ENCODE measurements at places on chromosomes 4 and X.
A peak's percentile ranks its signal among the peaks of the same experiment; 100 is the strongest.

GRCh38 chr4:75723163-75724065, 963 bp upstream of the USO1 start:
- no peak for DNase-seq

DNA sequence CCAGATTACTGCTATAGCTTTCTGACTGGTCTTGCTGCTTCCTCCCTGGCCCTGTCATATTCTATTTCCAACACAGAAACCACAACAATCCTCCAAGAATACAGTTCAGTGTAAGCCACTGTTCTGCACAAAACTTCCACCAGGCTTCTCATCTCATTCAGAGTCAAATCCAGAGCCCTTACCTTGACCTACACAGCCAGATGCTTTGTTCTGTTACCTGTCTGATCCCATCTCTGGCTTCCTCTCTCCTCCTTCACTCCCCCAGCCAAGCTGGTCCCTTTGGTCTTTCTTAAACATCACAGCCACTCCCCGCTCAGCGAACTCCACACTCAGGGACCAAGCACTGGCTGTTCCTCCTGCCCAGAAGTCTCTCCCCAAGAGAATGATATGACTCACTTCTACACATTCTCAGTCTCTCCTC, 84.8 kb upstream of the BMP2K start:
- no peak for DNase-seq

- DNase-seq: no peak
These were observed 432.3 kb downstream of the GALNTL6 start for GRCh38 chr4:172245516-172245915.

DNA sequence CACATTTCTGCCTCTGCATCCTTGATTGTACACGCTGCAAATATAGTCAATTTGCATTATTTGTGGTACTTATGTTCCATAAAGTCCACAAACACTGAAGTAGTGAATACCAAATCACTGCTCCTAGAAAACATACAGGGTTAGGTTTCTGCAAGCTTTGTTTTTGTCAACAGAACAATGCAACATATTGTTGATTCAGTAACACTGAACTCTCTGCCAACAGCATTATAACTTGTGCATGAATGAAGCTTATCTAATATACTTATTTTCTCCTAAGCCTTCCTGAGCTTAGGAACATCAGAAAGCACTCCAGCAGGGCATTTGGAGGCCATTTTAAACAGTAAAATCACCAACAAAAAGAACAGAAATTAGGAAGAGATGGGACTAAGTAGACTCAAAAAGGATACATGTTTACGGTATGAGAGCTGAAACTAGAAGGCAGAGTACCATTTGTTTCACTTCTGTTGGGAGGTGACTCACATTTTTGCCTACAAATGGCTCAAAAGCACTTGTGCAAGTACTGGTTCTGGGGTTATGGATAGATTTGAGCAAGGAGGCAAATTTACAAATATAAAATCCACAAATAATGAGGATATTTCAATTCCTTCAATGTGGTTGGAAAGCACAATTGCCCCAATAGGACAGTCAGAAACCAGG, 14.1 kb downstream of the COX18 start:
- DNase-seq: no peak

GRCh38 chr4:22237846-22238494, 277.9 kb downstream of the ADGRA3 start:
- no peak for DNase-seq

- no peak for DNase-seq
These were observed 268.6 kb upstream of the VCX start for GRCh38 chrX:7574325-7574724.

- DNase-seq: peak; percentile 79
These were observed at the start of gene AREG for GRCh38 chr4:74444891-74445642. TSS of gene AREG (plus strand) at chr4:74445136. CDS start at chr4:74445346, 210 bp downstream.

DNA sequence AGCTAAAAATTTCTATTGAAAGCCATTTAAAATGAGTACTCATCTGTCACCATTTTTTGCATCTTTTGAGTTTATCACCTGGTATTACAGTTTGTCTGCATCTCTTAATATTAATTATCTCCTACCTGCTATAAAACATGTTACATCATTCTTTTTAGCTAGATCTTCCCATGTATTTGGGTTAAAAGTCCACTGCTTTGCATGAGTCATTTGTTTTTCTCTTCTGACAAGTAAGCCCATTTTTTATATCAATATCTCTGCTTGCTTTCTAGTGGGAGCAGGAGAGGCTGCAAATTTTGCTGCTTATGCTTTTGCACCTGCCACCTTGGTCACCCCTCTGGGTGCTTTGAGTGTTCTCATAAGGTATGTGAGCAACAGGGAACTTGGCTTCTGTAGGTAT, 16.1 kb downstream of the NIPAL1 start:
- DNase-seq: no peak

- DNase-seq: no peak
These were observed 12.0 kb upstream of the NAT8L start for GRCh38 chr4:2047031-2047660.

DNA sequence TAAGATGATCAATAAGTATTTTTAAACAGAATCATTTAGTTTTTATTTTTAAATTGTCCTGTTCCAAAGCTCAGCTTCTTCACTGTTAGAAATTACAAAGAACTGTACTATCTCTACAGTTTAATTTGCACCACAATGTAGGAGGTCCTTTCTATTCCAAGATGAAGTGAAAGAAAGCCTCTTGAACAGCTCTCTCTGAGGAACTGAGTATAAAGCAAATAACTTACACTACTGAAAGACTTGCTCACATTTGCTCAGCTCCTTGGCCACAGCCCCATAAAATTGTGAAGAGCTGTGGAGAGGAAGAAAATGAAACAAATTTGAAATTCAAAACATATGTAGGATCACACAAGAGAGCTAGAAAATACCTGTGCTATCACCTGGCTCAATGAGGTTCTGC, 68.6 kb downstream of the ENPEP start:
- no peak for DNase-seq

GRCh38 chrX:44828008-44828605, 15.7 kb upstream of the DUSP21 start:
- DNase-seq: no peak

- no peak for DNase-seq
These were observed 161.8 kb downstream of the FNIP2 start for GRCh38 chr4:158930639-158930972.

- DNase-seq: no peak
These were observed 11.4 kb downstream of the ADGRA3 start for GRCh38 chr4:22504447-22504846.

GRCh38 chrX:149272690-149273463, 232.2 kb downstream of the IDS start:
- DNase-seq: no peak

GRCh38 chr4:67918428-67918827, 34.6 kb upstream of the TMPRSS11D start:
- no peak for DNase-seq

DNA sequence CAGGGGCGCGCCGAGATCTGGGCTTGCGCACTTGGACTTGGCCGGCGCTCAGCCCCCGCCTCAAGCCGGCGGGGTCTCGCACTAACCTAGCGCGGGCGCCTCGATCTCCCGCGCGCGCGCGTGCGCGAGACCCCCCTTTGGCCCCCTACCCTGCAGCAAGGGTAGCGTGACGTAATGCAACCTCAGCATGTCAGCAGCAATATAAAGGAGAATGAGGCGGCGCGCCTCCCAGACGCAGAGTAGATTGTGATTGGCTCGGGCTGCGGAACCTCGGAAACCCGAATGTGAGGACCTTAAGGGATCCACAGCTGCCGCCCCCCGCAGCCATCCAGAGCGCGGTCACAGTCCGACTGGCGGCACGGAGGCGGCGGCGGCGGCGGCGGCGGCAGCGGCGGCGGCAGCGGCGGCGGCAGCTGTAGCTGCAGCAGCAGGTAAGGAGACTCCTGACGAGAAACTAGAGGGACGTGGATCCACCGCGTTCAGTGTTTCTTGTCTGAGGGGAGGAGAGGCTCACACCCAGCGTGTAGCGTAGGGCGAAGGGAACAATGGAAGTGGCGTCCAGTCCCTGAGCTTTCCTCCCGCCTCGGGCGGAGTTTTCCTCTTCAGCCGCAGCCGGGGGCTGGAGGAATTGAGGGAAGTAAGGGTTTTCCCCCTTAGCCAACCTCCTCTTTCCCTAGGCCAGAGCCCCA, at the start of the genes SATL1 and ZNF711:
Gene SATL1 (minus strand): TSS at position 19 of the 689 bp plus-strand sequence. CDS start 134,811 bp downstream, outside the sequence.
Gene ZNF711 (plus strand): TSS at position 231 of the 689 bp plus-strand sequence. CDS start 3,582 bp downstream, outside the sequence.
- DNase-seq: no peak

DNA sequence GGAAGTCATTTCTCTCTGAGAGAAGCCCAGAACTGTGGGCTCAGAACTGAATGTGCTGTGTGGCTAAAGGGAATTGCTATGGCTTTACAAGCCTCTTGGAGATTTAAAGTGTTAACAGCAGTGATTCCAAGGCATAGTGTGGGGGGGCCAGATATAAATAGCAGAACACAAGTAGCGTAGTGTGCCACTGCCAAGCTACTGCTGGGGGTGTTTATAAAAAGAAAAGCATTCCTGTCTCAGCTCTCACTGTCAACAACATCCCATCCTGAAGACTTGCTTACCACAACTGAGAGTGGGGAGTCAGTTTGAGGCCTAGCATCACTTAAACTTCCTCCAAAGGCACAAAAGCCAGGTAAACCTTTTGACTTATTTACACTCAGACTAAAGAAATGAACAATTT, at the start of gene ART3:
Gene ART3 (plus strand): TSS at position 242 of the 400 bp plus-strand sequence. CDS start 1,181 bp downstream, outside the sequence.
- DNase-seq: no peak

DNA sequence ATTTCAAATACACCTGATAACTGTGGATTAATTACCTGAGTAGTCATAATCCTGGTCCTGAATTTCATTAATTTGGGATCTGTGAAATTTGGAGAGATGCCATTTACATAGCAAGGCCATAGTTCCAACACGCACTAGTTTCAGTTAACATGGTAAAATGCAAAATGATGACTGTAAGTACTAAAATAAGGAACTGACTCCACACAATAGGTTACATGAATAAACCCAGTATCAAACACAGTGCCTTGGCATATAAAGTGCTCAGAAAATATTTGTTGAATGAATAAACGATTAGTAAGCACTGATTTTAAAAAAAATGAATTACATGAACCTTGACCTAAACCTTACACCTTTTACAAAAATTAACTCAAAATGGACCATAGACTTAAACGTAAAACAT, 9.0 kb downstream of the FBXO8 start:
- DNase-seq: no peak

- DNase-seq: no peak
These were observed 1.8 kb upstream of the OTUD4 start for GRCh38 chr4:145182222-145182621.

DNA sequence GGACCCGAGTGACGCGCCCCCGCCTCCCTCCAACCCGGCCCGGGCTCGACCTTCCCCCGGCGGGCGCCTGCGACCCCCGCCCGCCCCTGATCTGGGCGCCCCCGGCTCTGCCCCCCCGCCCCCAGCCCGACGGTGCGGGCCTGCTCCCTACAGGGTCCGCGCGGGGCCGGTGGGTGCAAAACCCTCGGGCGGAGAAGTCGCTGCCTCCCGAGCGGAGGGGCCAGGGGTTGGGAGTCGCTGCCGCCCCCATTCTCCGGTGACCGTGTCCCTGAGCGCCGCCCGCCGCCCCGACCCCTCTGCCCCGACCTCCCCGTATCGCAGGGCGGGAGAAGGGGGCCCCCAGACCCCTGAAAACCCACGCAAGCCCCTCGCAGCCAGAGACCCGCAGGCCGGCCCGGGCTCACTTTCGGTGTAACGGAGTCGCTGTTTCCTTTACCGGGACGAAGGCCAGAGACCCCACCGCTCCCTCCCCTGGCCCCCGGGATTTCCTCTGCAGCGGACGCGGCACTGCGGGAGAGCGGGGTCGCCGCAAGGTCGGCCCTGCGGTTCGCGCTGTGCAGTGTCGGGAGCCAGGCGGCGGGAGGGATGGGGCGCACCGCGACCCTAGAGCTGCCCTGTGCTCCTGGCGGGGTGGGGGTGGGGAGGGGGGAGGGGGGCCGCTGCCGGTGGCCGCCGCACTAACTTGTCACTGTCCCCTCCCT, 729 bp upstream of the CPLX1 start:
- no peak for DNase-seq

Measured in T-helper 17 cell (primary cell).